HS-27A (cell line): ENCODE measurements at places on chromosomes 1 and 21.

- no peak for DNase-seq
Measured at GRCh38 chr21:14526836-14527695, 19.0 kb downstream of the SAMSN1 start.

DNA sequence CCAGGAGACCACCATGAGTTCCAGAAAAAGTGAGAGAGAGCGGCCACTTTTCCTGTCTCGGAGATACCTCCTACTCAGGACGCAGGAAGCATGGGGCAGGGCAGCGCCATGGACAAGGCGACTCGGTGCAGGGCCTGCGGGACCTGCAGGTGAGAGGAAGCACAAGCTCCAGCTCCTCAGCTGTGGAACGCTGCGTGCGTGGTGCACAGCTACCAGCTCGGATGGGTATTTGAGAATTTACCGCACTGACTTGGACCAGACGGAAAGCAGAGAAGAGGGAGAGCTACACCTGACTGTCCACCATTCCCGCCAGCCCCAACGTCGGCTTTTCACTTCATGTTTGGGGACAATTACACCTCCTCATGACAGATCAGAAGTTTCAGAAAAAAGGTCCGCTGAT is 8.2 kb upstream of the CDK11A start:
- DNase-seq, result no peak

DNA sequence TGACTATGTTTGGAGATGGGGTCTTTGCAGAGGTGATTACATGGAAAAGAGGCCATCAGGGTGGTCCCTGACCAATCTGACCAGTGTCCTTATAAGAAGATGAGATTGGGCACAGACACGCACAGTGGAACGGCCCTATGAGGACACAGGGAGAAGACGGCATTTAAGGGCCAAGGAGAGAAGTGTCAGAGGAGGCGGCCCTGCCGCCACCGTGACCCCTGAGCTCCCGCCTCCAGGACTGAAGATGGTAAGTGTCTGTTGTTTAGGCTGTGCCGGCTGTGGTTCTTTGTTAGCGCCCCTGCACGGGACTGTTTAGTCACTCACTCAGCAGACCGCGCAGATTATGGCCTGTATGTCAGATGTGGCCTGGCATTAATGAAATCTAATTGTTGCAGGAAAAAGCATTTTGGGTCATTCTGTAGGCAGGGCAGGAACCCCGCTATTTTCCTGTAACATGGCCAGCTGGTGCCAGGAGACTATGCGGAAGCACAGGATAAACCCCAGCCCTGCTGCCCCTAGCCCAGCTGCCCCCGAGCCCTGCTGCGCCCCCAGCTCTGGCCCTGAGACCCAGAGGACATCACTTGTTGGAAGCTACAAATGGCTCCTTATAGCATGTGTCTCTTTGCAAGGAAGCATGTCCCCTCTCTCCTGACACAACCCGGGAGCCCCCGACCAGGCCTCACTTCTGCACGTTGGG is 53.7 kb upstream of the RIPK4 start:
- DNase-seq, result no peak

DNA sequence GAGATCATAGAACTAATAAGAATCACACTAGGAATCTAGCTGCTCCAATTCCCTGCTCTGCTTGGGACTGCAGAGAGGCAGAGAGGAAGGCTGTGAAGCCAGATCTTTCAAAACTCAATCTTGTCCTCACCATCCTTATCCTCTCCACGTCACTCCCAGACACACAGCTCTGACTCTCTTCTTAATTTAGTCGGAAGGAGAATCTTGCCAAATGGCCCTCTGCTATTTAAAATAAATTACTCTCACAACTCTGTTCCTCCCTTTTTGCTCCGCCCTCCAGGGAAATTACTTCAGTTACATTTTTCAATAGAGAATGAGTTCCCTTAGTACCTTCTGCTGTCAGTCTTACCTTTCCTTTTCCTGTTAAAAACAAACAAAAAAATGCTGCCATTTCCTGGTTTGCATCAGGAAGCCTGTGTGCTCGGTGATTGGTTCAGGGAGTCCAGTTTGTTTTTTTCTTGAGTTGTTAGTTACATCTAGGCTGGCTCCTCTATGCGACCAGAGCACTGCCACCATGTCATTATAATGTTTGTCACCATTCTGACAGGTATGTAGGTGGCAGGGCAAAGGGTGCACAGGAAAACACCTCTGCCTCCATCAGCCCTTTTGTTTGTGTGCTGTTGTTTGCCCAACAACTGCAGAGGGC is 80.1 kb downstream of the FCRL5 start:
- no peak for DNase-seq

DNA sequence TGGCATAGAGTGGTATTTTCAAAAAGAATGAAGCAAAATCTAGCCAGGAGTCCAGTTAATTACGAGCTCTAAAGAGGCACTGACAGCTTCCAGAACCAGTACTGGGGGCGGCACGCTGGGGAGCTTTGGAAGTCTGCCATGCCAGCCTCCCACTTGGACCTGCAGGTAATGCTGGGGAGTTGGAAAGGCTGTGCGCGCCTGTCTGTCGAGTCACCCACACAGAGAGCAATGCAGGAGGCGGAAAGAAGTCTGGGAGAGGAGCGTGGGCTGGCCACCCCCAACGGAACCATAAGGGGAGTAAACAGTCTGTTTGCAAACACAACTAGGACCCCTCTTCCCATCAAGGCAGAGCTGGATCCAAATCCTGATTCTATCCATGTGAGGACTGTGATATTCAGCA is 84.5 kb downstream of the BEND5 start:
- no peak for DNase-seq

- no peak for DNase-seq
Measured at GRCh38 chr1:187921426-187921825, 1092.7 kb downstream of the PLA2G4A start.

DNA sequence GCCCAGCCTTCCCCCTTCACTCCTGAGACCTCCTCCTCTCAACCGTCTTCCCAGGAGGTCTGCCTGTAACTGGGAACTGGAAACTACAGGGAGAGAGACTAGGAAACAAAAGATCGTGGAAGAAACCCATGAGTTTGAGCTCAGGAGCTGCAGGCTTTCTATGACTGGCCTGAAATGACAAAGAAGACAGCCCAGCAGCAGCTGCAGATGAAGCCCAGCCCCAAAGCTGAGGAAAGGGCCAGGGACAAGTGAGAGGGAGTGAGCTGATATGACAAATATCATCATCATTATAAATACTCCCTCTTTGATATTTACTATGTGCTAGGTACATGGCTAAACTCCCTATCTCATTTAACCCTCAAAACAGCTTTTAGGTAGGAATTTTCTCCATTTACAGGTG is 142.6 kb upstream of the CTTNBP2NL start:
- no peak for DNase-seq

- no peak for DNase-seq
Measured at GRCh38 chr1:33168556-33169289, 13.1 kb downstream of the TRIM62 start.

- DNase-seq, result no peak
Measured at GRCh38 chr1:63671514-63671913, 78.3 kb downstream of the PGM1 start.

GRCh38 chr1:24868016-24868875 is 61.8 kb downstream of the RUNX3 start:
- DNase-seq, result no peak

- no peak for DNase-seq
Measured at GRCh38 chr1:26191739-26192138, 1.3 kb downstream of the CATSPER4 start.

- no peak for DNase-seq
Measured at GRCh38 chr1:202130297-202130721, 7.6 kb downstream of the GPR37L1 start.

GRCh38 chr1:215290018-215290417 is 207.5 kb downstream of the KCNK2 start:
- DNase-seq, result no peak

- no peak for DNase-seq
Measured at GRCh38 chr21:44054710-44055109, 42.6 kb downstream of the TRAPPC10 start.

DNA sequence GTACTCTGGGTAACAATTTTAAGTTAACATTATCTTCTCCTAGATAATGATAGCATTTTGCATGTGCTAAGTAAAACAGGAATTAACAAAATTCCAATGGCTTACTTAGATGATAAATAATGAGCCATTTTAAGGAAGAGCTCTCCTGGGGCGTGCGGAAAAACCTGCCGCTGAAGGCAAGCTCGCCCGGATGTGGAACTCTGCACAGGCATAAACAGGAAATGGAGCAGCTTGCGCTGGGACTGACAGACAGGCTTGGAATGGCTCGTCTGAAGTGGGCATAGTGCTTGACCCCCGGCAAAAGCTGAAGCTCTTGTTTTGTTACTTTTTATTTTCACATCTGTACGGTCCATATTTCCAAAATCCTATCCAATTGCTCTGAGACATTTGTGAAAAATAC is 169.2 kb downstream of the ZNF281 start:
- DNase-seq, result no peak

GRCh38 chr1:107535091-107535490 is 394.3 kb downstream of the NTNG1 start:
- no peak for DNase-seq

GRCh38 chr21:29271927-29272333 is 26.8 kb upstream of the BACH1 start:
- no peak for DNase-seq

DNA sequence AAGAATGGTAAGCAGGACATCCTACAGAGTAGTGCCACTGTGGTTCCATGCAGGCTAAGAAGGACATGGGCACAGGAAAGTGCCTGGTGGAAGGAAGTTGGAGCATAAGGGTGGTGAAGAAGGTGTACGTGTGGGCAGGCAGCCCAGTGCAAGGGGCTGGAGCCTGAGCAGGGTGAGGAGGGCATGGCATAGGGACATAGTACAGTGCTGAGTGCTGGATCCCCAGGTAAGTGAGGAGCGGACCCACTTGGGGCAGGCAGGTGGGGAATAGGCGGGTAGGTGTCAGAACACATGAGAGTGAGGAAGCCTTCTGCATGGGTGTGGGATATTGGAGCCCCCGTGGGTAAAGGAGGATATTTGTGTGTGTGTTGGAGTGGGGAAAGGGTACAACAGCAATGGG is 15.7 kb upstream of the LRRC53 start:
- DNase-seq, result no peak

- no peak for DNase-seq
Measured at GRCh38 chr1:67537667-67538018, 107.4 kb upstream of the SERBP1 start.

GRCh38 chr1:163063143-163063542 is 6.0 kb upstream of the RGS4 start:
- DNase-seq, result no peak

GRCh38 chr1:242784807-242785206 is 260.3 kb upstream of the PLD5 start:
- peak; percentile 22 for DNase-seq

DNA sequence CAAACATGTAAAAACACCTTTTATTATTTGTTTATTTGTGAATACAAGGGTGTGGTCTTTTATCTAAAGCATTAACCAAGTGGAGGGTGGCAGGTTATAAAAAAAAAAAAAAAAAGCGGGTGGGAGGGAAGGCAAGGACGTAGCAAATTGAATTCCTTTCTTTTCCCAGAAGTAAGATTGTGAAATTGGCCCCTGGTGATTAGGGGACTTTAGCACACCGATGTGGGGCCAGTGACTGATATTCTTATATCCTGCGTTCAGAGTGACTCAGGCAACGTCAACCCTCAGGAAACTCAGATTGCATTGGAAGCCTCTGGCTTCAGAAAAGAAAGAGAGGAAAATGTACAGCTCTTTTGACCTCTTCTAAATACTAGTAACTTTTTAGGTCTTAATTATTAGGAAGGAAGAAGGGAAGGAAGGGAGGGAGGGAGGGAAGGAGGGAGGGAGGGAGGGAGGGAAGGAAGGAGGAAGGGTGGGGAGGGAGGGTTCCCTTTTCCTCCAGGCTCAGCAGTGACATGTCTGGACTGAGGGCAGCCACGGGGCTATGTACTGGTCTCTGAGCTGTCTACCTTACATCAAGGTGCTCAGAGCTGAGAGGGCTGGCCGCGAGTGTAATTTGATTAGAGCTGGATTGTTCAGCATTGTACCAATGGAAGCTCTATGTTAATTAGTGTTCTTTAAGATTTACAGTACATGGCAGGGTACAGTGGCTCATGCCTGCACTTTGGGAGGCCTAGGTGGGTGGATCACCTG is 30.2 kb downstream of the EVA1C start:
- DNase-seq, result no peak

GRCh38 chr1:212737559-212737958 is 37.9 kb upstream of the BATF3 start:
- DNase-seq, result no peak

GRCh38 chr1:28295936-28296335 is 32.9 kb upstream of the MED18 start:
- no peak for DNase-seq

- no peak for DNase-seq
Measured at GRCh38 chr1:162314206-162314605, 62.4 kb downstream of the SPATA46 start.

- no peak for DNase-seq
Measured at GRCh38 chr1:111789666-111790316, 34.1 kb downstream of the DDX20 start.

DNA sequence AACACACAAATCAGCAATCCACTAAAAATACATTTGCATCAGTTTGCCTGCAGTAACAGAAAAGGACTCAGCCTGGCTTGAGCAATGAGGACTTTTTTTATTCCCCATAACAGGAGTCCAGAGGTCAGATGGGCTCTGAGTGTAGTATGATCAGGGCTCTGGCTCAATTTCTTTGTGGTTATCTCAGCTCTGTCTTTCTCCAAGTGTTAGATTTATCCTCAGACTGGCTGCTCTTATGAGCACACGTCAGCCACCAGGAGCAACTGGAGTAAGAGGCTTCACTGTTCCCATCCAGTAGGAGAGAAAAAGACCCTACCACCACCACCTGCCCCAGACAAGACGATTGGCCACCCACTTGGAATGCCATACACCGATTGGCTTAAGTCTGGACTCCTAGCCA is 36.2 kb upstream of the KLHDC7A start:
- DNase-seq, result no peak

DNA sequence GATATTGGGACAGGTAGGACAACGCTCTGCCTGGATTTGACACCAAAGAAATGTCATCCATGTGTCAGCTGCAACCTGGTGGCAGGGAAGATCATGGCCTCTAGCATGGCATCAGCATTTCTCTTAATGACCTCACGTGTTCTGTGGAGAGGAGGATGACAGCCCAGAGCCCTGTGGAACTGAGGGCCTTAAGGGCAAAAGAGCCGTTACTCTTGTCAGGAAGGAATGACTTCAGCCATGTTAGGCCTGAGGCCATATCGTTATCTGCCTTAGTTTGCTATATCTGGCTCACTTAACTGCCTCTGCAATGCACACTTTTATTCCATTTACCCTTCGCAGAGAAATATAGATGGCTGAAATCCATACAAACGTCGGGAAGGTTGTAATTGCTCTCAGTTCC is 83.2 kb upstream of the PBX1 start:
- no peak for DNase-seq

DNA sequence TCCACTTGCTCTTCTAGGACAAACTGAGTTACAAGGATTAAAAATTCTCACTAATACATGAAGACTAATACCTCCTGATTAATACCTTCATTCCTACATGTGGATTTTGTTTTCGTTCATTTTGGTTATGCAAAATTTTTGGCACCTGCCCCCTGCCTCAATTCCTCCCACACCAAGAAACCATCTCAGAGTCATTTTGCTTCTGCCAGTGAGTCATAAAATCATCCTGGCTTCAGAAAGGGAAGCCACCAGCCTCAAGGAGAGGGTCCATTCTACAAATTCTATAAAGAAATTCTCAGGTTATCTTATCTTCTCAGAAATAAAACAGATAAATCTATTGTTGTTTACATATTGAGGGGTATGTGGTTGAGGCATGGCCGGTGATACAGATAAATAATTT is 103.2 kb upstream of the COA6 start:
- DNase-seq, result no peak
